ENCODE measurements at places on chromosomes 16 and 17.

DNA sequence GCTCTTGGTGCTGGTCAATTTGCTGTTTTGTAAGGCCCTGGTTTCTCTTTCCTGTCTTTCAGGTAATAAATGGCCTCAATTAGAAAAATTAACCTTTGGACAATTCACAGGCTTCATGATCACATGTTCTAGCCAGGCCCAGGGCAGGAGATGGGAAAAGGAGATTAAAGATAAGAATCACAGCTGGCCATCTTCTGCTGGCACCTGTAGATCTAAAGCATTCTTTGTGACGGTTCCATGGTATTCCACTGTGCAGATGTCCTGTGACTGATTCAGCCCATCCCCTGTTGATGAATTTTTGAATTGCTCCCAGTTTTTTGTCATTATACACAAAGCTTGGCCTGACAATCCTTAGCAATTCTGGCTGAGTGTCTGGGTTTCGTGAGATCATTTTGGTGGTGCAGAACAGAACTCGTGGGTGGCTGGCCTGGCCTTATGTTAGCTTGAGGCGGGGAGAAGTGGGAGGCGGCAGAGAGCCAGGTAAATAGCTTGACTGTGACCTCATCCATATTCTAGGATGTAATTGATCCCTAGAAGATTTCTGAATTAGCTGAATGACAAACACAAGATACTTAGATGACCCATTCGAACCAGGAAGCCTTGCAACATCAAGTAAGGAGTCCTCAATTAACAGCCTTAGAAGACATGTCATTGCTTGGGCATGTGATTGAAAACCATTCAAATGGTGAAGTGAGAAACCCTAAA lies 14.1 kb downstream of the TMC5 start:
- no peak for DNase-seq

- DNase-seq, result peak; percentile 41
Observed at GRCh38 chr16:50547340-50548124, 664 bp upstream of the NKD1 start.

DNA sequence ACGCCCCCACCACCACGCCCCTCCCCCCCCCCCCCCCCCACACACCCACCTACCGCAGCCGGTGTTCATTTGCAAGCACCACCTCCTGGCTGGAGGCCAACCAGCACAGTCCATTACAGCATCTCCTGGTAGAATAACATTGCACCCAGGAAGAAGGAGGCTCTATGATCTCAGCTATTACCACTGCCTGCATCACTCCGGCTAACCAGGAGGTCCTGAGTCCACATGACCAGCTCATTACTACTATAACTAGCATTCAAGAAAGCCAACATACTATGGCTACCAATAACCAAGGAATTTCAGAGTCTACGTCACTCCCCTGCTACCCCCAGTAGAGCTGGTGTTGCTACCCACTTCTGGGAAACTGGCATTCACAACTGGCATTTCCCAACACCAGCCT lies 81.1 kb upstream of the ALOX12 start:
- no peak for DNase-seq

DNA sequence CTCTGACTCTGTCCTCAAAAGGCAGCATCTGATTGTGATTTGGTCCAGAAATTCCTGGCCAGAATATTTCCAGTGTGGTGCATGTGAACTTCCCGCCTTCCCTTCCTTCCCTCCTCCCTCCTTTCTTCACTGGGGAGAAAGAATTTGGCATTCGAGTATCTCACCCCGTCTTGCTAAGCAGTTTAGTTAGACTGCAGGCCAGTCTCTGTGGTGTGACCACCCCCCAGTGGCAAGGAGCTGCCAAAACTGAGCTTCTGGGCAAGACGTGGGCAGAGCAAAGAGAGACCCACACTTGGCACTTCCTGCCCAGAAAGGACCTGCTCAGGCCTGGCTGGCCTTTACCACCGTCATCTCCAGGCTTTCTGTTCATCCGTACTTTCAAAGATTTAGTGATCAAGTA lies 36.4 kb downstream of the SNX20 start:
- DNase-seq, result no peak

DNA sequence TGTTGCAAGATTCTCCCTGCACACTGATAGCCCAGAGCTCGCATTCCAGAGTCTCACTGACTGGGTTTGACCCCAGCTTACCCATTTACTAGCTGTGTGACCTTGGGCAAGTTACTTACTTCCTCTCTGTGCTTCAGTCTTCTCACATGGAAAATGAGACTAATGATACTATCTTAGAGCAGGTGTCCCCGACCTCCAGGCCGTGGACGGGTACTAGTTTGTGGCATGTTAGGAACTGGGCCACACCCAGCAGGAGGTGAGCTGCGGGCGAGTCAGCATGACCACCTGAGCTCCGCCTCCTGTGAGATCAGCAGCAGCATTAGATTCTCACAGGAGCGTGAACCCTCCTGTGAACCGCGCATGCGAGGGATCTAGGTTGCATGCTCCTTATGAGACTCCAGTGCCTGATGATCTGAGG lies 15.8 kb downstream of the ANKFY1 start:
- no peak for DNase-seq

Data from stimulated activated CD4-positive, alpha-beta T cell treated with anti-CD3 and anti-CD28 coated beads, Interleukin-12 subunit alpha, Interleukin-12 subunit beta, amount 100 ng/mL, for 4 hours (primary cell).